ENCODE measurements at places on chromosomes 2 and 18. TPM values are rescaled to one million over a fixed set of nuclear protein-coding genes. Genes with fewer than 3 reads are reported as not detected.

DNA sequence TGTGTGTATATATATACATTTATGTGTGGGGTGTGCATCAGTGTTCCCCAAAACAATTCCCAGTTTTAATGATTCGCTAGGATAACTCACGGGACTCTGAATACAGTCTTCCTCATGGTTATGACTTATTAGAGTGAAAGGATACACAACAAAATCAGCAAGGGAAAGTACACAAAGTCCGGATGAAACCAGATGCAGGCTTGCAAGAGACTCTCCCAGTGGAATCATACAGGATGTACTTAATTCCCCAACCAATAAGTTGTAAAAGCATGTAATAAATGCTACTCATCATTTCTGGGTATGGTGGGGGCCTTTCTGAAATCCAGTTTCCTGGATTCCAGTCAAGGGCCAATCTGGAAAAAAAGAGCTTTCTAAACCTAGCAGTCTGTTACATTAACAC lies 654.1 kb upstream of the SYT4 start:
- no peak for DNase-seq

IL36B gene
- not detected for total RNA-seq

CFAP65 gene
- not detected for total RNA-seq

DNA sequence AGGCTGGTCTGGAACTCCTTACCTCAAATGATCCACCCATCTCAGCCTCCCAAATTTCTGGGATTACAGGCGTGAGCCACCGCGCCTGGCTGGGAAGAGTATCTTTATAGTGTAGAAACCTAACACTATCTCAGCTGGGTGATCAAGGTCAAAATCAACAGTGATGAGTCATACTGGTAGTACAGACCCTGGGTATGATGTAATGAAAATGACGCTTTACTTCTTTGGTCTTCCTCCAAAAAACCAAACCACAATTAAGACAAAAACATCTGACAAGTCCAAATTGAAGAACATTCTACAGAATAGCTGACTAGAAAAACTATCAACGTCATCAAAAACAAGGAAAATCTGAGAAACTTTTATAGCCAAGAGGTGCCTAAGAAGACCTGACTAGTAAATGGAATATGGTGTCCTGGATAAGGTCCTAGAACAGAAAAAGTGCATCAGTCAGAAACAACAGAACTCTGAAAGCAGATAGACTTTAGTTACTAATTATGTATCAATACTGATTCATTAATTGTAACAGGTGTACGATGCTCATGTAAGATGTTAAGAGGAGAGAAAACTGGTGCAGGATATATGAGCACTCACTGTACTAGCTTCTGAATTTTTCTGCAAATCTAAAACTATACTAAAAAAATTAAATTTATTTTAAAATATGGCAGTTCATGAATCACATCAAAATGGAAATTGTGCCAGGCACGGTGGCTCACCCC lies 25.4 kb downstream of the PDCL3 start:
- peak; percentile 81 for DNase-seq

ATL2 gene
- 30.8 TPM for total RNA-seq

GRCh38 chr2:72738096-72738495 lies 87.7 kb downstream of the EXOC6B start:
- DNase-seq: no peak

DNA sequence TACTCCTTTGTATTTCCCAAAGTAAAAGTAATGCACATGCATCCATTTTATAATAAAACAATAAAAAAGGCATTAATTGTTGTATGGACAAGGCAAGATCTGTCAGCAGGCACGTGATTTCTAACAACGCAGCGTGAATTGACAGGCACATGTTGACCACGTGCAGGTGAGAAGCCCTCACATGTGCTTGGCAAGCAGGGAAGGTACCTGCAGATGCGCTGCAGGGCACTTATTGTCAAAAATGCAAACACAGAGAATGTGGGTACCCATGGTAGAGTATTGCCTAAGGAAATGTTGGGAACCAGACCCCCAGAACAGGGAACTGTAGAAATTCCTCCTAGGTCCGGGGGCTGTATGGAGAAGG lies 515.0 kb upstream of the HS6ST1 start:
- DNase-seq: no peak

- peak; percentile 54 for DNase-seq
Measured at GRCh38 chr2:236748801-236749200, 179.2 kb downstream of the ACKR3 start.

DNA sequence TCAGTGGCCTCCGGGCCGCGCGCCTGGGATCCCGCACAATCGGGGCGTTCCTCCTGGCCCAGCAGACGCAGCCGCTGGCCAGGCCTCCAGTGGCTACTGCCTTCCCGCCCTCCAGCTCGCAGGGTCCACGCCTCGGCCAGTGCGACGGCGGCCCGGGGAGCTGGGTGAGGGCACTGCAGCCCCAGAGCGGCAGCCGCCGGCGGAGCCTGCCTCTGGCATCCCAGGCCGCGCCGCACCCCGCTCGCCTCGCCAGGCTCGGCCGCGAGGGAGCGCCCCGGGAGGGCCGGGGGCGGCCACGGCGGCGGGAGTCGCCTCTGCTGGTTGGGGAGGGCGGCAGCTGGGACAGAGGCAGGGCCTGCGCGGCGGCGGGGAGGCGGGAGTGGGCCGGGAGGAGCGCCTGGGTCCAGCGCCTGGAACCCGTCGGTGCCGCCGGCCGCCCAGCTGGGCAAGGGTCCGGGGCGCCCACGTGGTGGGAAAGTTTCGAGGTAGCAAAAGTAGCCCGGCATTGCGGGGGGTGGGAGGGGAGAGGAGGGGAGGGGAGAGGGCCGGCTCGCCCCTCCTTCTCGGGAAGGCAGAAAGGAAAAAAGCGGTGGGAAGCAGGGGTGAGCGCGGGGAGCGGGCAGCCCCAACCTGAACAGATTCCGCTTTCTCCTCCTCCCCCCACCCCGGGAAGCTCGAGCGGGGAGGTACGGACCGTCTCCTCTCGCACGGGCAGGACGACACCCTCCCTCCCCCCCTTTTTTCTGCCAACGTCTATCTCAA lies 1.5 kb upstream of the INHBB start:
- peak; percentile 44 for DNase-seq

DNA sequence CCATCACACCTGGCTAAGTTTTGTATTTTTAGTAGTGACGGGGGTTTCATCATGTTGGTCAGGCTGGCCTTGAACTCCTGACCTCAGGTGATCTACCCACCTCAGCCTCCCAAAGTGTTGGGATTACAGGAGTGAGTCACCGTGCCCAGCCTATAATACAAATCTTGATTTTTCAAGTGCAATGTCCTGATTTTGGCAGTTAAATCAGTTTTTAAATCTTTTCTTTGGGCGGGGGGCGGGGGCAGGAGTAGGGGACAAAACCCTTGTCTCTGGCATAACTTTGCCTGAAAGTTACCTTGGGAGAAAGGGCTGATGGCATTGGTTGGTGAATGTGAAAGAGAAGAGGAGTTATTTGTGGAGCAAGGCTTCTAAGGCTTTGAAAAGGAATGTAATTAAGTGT lies 12.3 kb downstream of the GALNT1 start:
- DNase-seq: no peak

DNA sequence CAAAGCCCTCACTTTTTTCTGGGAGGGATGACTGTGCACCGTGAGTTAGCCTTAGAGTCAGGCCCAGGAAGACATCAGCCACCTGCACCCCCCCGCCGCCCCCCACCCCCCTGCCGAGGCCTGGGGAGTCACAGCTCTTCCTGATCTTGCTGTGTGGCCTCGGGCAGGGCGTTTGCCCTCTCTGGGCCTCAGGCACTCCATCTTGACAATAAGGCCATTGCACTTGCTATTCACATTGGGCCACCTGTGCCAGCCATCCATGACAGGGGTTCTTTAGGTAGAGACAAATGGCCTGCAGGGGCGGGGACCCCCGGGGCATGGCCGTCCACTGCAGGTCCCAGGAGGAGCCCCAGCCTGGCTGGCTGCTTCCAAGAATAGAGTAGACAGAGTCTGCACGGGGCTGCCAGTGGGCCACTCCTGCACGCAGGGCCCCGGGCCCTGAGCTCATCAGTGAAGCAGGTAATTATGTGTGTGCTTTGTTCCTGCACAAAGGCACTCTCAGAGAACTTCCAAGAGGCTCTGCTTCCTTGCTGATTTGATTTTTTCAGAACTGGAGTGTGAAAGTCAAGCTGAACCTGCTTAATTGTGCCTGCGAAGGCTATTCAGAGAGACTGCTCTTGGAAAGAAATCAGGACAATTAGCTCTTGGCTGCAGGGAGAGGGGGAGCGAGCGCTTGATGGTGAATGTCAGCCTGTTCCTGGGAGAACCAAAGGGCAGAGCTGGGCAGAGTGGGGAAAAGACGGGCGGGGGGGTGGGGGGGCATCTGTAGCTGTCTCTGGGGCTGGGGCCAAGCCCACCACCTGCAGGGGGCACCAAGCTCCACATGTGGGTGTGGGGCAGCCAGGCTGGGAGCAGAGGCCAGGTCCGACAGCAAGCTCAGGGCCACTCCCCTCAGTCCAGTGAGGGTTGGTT lies 40.3 kb downstream of the RRM2 start:
- DNase-seq: no peak

ZBTB14 gene
- total RNA-seq: 11.7 TPM

- DNase-seq: peak; percentile 84
Measured at GRCh38 chr2:201151127-201151981, 31.6 kb upstream of the CASP10 start.

DNA sequence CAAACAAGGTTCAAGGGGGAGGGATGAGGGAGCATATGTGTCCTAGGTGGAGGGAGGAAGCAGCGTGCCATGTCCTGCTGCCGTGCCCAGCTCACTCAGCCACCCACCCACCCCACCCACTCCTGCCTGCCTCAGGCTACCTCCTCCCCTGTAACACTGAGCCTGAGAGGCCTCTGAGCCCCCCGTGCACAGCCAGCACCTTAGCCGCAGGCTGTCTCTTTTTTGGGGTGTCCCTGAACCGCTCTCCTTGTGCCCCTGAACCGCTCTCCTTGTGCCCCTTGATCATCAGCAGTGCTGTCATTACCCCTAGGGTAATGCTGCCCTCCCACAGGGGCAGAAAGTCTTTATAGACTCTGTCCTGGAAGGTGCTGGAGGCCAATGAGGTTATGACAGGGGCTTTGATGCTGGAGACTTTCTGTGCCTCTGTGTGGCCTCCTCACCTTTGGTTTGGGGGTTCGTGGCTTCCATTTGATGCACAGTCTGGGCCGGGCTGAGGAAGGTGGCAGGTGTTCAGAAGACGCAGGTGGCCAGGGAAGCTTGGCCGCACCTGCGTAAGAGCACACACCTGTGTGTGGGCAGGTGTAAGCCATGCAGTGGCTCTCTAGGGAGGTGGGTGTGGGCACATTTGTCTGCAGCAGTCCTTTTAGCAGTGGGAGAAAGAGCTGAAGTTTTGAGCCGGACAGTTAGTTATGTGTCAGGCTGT lies 140.0 kb downstream of the SEPTIN10 start:
- DNase-seq: no peak

GRCh38 chr2:158600155-158600802 lies 143.5 kb downstream of the PKP4 start:
- peak; percentile 88 for DNase-seq

- no peak for DNase-seq
Measured at GRCh38 chr2:16014802-16015201, 74.5 kb downstream of the MYCN start.

DNA sequence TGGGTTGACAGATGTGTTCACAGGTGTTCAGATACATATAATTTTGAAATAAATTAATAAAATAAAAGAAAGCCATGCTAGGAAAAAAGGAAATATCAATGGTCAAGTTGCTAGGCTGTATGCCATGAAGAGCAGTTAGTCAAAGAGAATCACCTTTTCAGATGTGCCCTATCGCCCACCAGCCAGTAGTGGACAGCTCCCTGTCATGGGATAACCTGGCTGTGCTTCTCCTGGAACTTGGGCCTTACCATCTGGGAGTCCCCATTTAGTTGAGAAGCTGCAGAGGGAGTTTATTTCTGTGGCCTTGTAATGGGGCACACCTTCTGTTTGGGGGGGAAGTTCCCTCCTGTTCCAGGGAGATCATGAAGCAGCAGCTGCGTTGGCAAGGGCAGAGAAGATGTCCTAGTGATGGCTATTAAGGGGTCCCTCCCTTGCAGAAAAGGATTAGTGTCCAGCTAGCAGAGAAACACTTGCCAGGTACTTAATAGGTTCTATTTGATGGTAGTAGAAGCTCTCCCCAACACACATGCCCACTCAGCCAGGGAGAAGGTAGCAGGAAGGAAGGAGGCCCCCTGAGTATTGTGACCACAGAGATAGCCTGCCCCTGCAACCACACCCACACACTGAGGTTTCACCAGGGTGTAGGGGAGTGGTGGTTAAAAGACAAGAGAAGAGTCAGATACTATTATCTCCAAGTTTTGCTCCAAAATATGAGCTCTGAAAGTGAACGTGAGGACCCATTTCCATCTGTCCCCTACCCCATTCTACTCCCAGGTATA lies 117.7 kb downstream of the B3GNT2 start:
- no peak for DNase-seq

DNA sequence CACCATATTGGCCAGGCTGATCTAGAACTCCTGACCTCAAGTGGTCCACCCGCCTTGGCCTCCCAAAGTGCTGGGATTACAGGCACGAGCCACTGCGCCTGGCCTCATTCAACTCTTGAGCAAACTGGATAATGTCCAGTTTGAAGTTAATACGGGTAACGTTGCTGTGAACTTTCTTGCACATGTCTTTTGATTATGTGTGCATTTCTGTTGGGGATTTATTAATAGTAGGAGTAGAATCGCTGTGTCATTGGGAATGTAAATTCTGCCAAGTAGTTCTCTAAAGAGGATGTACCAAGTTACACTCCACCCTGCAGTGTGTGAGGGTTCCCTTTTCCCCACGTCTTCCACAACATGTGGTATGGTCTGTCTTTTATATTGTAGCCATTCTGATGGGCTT lies 6.2 kb downstream of the IMPA2 start:
- DNase-seq: no peak

DNA sequence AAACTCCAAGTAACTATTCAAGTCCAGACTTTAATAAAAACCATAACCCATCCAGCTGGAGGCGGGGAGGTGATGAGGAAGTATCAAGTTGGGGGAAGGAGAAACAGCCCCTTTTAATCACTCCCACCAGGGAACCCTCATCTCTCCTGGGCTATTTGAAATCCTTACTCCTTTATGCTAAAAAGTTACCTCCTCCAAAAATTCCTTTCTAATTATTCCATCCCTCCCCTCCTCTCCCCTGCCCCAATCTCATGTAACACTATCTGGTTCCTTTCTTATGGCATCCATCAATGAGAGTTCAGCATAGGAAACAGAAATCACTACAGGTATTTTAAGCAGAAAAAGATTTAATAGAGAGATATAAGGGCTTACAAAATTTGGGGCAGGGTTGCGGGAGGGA lies 9.3 kb upstream of the SLC14A2 start:
- no peak for DNase-seq

- peak; percentile 66 for DNase-seq
Measured at GRCh38 chr2:85750587-85751575, 2.9 kb upstream of the ATOH8 start.

CHCHD5 gene
- total RNA-seq: 16.9 TPM

DNA sequence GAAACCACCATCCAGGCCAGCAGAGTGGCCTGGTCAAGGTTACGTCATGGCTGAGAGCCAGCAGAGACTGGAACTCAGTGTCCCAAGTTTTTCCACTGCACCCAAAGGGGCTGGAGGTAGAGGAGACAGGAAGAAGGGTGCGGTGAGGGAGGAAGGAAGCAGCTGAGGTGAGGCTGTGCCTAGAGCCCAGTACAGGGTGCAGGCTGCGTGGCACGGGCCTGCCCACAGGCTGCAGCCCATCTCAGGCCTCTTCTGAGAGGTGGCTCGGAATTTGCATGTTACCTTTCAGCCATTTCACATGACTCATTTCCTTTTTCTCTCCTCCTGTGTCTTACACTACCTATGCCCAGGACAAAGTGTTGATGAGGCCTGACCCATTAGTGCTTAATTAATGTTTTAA lies 13.7 kb upstream of the MGAT4A start:
- DNase-seq: no peak

GRCh38 chr2:14634489-14635390 lies 2.2 kb downstream of the LRATD1 start:
- peak; percentile 56 for DNase-seq

HJURP gene
- total RNA-seq: 58.4 TPM

HOXD10 gene
- 9.3 TPM for total RNA-seq

GRCh38 chr2:95574506-95574905 lies 17.3 kb upstream of the TRIM43 start:
- DNase-seq: no peak

All from M059J (cell line).